ENCODE measurements at places on chromosomes 7 and 10.

GRCh38 chr7:68269405-68269804, 1272.8 kb downstream of the TYW1 start:
- DNase-seq = peak; percentile 76

DNA sequence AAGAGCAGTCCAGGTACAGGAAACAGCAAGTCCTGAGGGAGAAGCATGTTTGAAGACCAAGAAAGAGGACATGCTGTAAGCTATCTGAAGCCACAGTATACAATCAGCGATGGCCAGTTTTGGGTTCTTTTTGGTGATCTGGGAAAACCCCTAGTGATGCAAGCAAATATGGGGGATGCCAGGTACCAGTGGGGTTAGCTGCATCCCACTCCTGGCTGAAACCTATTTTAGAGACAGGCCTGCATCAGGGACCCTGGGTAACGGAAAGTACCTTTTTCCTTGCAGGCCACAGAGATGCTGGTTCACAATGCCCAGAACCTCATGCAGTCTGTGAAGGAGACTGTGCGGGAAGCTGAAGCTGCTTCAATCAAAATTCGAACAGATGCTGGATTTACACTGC, 32.9 kb downstream of the AP3M1 start:
- no peak for DNase-seq

- no peak for DNase-seq
Observed at GRCh38 chr10:58360412-58361004, 24.7 kb upstream of the TFAM start.

DNA sequence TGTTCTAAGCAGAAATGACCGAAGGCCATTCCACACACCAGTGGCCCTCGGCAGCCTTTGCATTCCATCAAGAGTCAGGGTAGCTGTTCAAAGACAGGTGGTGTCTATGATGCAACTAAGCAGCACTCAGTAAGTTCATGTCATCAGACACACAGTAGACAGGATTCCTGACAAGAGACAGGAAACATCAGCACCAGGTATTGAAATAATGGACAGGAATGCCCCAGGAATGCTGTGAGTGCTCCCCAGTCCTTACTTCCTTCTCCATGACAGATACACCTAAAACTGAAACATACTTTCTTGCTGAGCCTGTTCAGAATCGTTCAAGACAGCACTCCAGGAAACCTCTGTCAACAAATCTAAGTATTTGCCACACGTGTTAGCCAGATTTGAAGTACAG, 204.4 kb downstream of the TPST1 start:
- DNase-seq = no peak

DNA sequence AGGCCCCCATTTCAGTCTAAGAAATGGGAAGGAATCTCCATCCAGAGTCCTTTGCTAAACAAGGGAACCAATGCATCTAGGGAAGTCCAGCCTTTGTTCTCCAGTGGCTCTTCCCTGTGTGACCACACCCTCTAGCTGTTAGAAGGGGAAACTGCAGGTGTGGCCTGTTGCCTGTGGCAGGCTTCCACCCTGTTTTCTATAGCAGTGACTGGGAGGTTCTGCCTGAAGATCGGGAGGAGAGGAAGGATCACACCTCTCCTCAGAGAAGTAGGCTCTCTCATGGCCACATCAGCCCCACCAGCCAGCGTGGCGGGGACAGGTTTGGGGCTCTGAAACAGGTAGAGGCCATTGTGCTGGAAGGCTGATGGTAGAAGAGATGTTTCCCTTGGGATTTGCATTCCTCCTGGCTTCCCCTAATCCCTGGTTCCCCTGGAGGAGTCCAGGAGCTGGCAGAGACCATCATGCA, 47.7 kb upstream of the TRIM8 start:
- DNase-seq = no peak

- DNase-seq = no peak
Observed at GRCh38 chr7:132735476-132735875, 159.2 kb upstream of the PLXNA4 start.

GRCh38 chr7:50962281-50962883, 179.7 kb upstream of the GRB10 start:
- DNase-seq = no peak

- no peak for DNase-seq
Observed at GRCh38 chr10:87702260-87702972, 42.7 kb downstream of the PAPSS2 start.

- no peak for DNase-seq
Observed at GRCh38 chr7:134333943-134334342, 17.2 kb upstream of the SLC35B4 start.

- no peak for DNase-seq
Observed at GRCh38 chr7:22406715-22407114, 49.8 kb upstream of the RAPGEF5 start.

DNA sequence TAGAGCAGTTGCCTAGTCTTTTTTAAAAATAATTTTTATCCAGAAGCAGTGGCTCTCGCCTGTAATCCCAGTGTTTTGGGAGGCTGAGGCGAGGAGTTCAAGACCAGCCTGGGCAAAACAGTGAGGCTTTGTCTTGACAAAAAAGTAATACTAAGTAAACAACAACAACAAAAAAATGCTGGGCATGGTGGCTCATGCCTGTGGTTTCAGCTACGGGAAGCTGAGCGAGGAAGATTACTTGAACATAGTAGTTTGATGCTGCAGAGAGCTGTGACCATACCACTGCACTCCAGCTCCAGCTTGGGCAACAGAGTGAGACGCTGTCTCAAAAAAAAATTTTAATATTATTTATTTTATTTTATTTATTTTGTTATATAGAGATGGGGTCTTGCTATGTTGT, 31.3 kb upstream of the TPST1 start:
- DNase-seq = no peak

DNA sequence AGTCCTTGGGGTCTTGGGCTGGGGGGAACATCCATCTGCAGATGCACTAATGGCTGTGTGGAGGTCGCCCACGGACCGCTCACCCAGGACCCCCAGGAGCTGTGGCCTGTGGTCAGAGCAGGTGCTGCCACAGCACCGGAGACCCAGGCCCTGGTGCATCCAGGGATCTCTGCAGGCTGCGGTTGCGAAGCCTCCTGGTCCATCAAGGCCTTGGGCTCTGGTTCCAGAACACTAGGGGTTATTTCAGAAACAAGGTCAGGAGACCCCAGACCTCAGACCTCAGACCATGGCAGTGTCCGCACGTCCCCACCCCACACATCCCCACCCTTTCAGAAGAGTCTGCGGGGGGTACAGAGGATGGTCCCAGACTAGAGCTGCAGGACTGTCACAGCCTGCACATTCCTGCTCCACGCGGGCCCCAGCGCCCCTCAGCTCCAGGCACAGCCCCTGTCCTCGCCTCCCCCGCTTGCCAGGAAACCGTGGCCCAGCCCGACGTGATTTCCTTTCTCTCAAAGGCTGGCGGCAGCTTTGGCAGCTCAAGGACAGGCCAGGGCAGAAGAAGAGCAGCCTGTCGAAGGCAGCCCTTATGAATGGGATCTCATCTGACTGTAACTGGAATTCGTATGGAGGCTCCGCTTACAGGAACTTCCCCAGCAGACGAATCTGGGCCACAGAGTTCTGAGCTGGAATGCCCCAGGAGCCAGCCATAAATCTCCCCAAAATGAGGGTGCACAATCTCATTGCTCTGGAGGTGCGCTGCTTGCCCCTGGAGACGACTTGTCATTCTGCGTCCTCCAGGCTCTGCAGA, 136.2 kb upstream of the RET start:
- no peak for DNase-seq

DNA sequence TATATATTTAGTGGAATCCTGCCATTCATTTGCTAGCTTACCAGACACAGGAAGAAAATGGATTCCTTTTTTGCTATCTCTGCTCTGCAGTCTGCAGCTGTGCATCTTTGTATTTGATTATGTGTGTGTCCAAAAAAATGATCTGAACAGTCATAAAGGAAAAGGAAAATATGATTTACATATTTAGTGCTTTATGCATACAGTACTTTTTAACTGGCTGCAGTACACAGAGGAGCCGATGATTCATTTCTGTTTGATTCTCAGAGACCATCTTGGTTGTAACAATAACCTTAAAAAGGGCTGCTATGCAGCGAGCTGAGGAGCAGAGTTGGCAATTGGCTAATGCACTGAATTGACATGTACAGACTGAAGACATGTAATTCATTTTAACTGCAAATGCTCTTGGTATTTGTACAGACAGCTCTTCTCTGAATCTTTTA, 151.3 kb upstream of the FZD1 start:
- DNase-seq = no peak

- no peak for DNase-seq
Observed at GRCh38 chr7:149825567-149826343, 12.4 kb upstream of the ZNF862 start.

- DNase-seq = no peak
Observed at GRCh38 chr7:111752022-111752582, 189.8 kb upstream of the IMMP2L start.
